Mesendoderm (in vitro differentiated cells): ENCODE measurements at places on chromosomes 16 and 17.
A peak's percentile ranks its signal among the peaks of the same experiment; 100 is the strongest.

DNA sequence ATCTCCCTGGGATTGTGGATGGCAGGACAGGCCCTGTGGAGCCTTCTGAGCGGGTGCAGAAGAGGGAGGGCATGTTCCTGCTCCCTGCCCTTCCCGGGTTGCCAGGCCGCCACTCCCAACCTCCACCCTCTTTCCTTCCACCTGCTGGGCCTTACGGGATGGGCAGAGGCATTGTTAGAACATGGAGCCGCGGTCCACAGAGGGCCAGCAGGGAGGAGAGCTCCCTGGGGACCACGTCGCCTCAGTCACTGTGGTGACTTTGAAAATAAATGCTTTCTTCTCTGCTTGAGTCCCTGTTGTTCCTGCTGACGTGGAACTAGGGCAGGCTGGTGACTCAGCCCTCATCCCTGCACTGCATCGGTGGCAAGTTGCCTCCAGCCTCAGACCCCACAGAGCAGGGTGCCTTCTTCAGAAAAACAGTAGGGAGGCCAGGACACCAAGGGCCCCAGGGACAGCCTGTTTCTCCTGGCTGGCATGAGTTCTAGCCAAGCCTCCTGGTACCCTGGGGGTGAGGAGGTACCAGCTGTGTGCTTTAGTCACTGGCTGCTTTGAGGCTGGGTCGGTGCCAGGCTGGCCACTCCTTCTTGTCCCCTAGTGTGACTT lies 224.9 kb downstream of the SEC14L1 start:
- H3K27ac ChIP-seq: no peak overlapping the region
- no peaks in the 10 kb centered on the region for H3K36me3 ChIP-seq
- peaks cover 4% of the 10 kb centered on the region for H3K4me1 ChIP-seq

GRCh38 chr16:72807245-72807644 lies 240.7 kb downstream of the ZFHX3 start:
- no peak overlapping the region for H3K27ac ChIP-seq
- no peak overlapping the region for H3K4me3 ChIP-seq
- no peaks in the 10 kb centered on the region for H3K27me3 ChIP-seq
- no peaks in the 10 kb centered on the region for H3K36me3 ChIP-seq
- peaks cover 5% of the 10 kb centered on the region for H3K4me1 ChIP-seq

DNA sequence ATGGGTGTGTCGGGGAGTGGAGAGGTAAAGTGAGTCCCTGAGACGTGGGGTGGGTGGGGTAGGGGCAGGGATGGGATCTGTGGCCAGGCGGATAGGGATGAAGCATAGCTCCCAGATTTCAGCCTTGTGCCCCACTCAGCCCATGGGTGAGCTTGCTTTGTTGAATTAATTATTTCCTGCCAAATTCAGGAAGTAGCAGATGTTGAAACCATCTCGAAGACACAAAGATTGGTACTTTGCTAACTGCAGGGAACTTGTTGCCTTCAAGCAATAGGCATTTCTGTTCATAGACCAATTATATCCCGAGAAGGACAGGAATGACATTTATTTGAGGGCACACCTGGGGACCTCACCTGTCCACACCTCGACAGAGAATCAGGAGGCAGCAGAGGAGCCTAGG lies 11.0 kb upstream of the C16orf74 start:
- H3K36me3 ChIP-seq: no peaks in the 10 kb centered on the region
- H3K4me3 ChIP-seq: no peak overlapping the region
- H3K27ac ChIP-seq: no peak overlapping the region
- DNase-seq: no peak
- no peaks in the 10 kb centered on the region for H3K4me1 ChIP-seq

- no peaks in the 10 kb centered on the region for H3K36me3 ChIP-seq
- no peaks in the 10 kb centered on the region for H3K4me1 ChIP-seq
- DNase-seq: no peak
- no peak overlapping the region for H3K27ac ChIP-seq
Measured at GRCh38 chr16:1425616-1426370, 5.1 kb upstream of the PERCC1 start.

- no peak for DNase-seq
- peaks cover 8% of the 10 kb centered on the region for H3K36me3 ChIP-seq
- no peak overlapping the region for H3K4me3 ChIP-seq
- no peaks in the 10 kb centered on the region for H3K27me3 ChIP-seq
- no peaks in the 10 kb centered on the region for H3K4me1 ChIP-seq
Measured at GRCh38 chr16:16019488-16019887, 70.1 kb downstream of the ABCC1 start.

DNA sequence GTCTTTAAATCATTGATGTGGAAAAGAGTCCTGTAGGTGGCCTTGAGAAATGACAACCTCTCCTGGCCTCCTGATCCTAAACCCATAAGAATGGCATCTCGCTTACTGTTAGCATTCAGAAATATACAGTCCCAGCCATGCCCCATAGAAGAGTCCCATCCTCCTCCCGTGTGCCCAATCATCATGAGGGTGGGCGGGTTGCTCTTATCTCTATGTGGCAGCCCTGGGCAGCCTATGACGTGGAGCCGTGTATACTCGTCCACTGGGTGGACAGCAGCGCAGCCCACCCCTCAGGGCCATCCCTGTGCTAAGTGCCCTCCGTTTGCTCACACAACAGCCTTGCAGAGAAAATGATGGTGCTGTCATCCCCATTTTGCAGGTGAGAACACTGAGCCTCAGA lies 105.3 kb downstream of the AMFR start:
- no peaks in the 10 kb centered on the region for H3K36me3 ChIP-seq
- DNase-seq: no peak
- H3K27me3 ChIP-seq: no peaks in the 10 kb centered on the region

GRCh38 chr17:8753976-8754440 lies 4.3 kb downstream of the SPDYE4 start:
- H3K4me3 ChIP-seq: no peak overlapping the region
- DNase-seq: peak; percentile 63
- H3K36me3 ChIP-seq: no peaks in the 10 kb centered on the region
- no peak overlapping the region for H3K27ac ChIP-seq
- no peaks in the 10 kb centered on the region for H3K27me3 ChIP-seq
- no peaks in the 10 kb centered on the region for H3K4me1 ChIP-seq

- DNase-seq: no peak
- no peak overlapping the region for H3K4me3 ChIP-seq
- no peaks in the 10 kb centered on the region for H3K27me3 ChIP-seq
- H3K27ac ChIP-seq: no peak overlapping the region
- no peaks in the 10 kb centered on the region for H3K36me3 ChIP-seq
Measured at GRCh38 chr16:85047867-85048455, 20.4 kb downstream of the KIAA0513 start.

DNA sequence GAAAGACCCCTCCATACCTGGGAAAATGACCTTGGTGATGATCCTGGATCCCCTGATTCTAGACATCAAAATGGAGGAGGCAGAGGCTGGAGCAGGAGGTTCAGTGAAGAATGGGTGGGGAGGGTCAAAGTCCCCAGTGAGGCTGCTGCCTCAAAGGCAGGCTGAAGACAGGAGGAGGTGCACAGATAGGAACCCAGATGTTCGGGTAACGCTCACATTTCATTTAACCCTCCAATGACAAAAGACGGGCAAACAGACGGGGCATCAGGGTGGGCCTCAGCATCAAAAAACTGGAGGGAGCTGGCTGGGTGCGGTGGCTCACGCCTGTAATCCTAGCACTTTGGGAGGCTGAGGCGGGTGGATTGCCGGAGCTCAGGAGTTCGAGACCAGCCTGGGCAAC lies at the start of gene ANKRD40CL:
Gene ANKRD40CL, minus strand, starts transcription at position 73 of the 400 bp plus-strand sequence. CDS start 605 bp downstream, outside the sequence.
- H3K27ac ChIP-seq: no peak within 1 kb of the TSS

DNA sequence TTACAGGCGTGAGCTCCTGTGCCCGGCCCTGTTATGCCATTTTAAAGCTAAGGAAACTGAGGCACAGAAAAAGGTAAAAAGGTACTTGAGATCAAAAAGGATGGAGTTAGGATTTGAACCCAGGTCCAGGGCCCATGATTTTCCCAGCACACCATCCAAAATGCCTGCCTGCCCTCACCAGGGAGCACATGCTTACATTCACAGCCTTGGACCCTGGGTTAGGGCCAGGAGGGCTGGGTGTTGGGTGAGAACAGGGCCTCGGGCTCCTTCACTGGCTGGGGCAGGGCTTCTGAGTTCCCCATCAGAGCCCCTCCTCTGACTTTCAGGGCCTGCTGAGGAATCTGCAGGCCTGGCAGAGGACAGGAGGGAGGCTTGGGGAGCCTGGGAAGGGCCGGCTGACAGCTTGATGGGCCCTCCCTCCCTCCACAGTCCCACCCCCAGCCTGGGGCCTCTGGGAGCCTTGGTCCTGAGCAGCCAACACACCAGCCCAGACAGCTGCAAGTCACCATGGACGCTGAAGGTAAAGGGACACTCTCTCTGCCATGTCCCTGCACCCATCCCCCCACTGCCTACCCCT lies at the start of gene QPRT:
Gene QPRT, plus strand, starts transcription at position 490 of the 577 bp plus-strand sequence. Its CDS starts 18 bp downstream, at position 508.
- DNase-seq: peak; percentile 98
- peak within 1 kb of the TSS; percentile 94 for H3K27ac ChIP-seq
- peaks cover 2% of the 10 kb centered on the region for H3K4me1 ChIP-seq
- H3K4me3 ChIP-seq: peak within 1 kb of the TSS; percentile 8
- no peaks in the 10 kb centered on the region for H3K36me3 ChIP-seq
- no peaks in the 10 kb centered on the region for H3K27me3 ChIP-seq

- H3K27ac ChIP-seq: no peak overlapping the region
- peaks cover 27% of the 10 kb centered on the region for H3K27me3 ChIP-seq
- H3K4me3 ChIP-seq: peak overlapping the region; percentile 70
- DNase-seq: peak; percentile 51
- H3K36me3 ChIP-seq: no peaks in the 10 kb centered on the region
Measured at GRCh38 chr17:77959926-77960521, 1.5 kb downstream of the TNRC6C start.

- no peaks in the 10 kb centered on the region for H3K27me3 ChIP-seq
- H3K27ac ChIP-seq: no peak overlapping the region
- peaks cover 4% of the 10 kb centered on the region for H3K4me1 ChIP-seq
- DNase-seq: no peak
- H3K4me3 ChIP-seq: no peak overlapping the region
- no peaks in the 10 kb centered on the region for H3K36me3 ChIP-seq
Measured at GRCh38 chr16:78645657-78646056, 546.2 kb downstream of the WWOX start.

DNA sequence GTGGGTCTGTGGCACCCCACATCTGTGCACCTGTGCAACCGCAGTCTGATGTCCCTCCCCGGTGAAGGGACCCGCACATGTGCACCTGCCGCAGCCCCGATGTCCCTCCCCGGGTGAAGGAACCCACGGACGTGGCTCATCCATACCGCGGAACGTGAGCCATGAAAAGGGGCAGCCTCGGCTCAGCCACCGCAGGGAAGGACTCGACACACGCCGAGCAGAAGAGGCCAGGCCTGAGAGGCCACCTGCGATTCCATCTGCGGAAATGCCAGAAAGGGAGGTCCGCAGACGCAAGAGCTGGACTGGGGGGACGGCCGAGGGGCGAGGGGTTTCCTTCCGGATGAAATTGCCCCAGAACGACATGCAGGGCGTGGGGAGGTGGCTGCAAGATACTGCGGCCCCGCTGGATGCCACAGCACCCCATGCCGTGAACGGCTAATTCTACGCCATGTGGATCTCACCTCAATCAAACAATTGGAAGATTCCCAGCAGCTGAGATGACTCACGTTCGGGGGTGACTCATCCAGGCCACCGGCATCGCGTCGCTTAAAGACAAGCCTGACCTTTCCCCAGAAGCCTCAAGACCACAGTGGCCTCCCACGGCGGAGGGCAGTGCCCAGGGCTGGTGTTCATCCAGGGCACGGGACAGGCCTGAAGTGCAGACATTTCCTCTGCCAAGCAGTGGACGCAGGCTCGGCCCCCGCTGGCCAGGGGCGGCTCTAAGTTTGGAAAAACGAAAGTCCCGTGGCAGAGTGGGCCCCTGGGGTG lies 21.0 kb downstream of the SOX8 start:
- H3K27me3 ChIP-seq: no peaks in the 10 kb centered on the region
- no peak overlapping the region for H3K4me3 ChIP-seq
- peak; percentile 69 for DNase-seq
- H3K27ac ChIP-seq: no peak overlapping the region

DNA sequence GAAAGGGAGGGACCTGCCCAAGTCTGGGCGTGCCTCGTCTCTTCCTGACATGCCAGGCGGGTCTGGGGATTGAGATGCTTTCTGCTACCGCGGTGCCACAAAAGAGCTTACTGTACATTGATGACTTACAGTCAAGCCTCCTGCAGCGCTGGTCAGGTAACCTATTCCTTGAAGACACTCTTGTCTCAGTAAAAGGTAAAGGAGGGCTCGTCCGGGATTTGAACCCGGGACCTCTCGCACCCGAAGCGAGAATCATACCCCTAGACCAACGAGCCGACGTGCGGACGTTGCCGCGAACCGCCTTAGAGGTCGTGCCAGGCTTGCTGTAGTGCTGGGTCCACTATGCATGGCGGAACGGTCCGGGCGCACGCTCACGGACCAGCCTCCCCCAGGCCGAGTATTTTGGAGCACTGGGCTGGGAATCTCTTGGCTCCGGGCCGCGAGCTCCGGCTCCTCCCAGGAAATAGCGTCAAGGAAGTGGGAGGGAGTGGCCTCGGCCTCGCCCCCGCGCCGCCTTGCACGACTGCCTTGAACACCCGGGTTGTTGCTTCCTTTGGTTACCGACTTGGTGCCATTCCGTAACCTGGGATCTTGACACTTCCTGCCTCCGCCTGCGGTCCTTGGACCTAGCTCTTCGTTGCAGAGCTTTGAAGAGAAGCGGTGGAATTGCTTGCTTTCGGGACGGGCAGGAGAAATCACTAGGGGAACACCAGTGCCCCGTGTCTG lies 12.4 kb upstream of the AURKB start:
- H3K4me3 ChIP-seq: peak overlapping the region; percentile 78
- peaks cover 3% of the 10 kb centered on the region for H3K4me1 ChIP-seq
- DNase-seq: peak; percentile 96
- H3K27me3 ChIP-seq: no peaks in the 10 kb centered on the region
- no peaks in the 10 kb centered on the region for H3K36me3 ChIP-seq
- H3K27ac ChIP-seq: peak overlapping the region; percentile 74

GRCh38 chr16:75627851-75628250 lies 4.8 kb upstream of the ADAT1 start:
- H3K27ac ChIP-seq: no peak overlapping the region
- no peak for DNase-seq
- H3K4me3 ChIP-seq: no peak overlapping the region
- peaks cover 42% of the 10 kb centered on the region for H3K36me3 ChIP-seq
- H3K27me3 ChIP-seq: no peaks in the 10 kb centered on the region

- no peaks in the 10 kb centered on the region for H3K27me3 ChIP-seq
- no peak overlapping the region for H3K27ac ChIP-seq
- H3K4me3 ChIP-seq: no peak overlapping the region
- no peaks in the 10 kb centered on the region for H3K4me1 ChIP-seq
Measured at GRCh38 chr16:70588565-70588964, 57.8 kb upstream of the IL34 start.

GRCh38 chr17:19718041-19718612 lies 1.7 kb upstream of the SLC47A2 start:
- H3K36me3 ChIP-seq: no peaks in the 10 kb centered on the region
- no peaks in the 10 kb centered on the region for H3K27me3 ChIP-seq
- no peak overlapping the region for H3K4me3 ChIP-seq
- no peak overlapping the region for H3K27ac ChIP-seq

DNA sequence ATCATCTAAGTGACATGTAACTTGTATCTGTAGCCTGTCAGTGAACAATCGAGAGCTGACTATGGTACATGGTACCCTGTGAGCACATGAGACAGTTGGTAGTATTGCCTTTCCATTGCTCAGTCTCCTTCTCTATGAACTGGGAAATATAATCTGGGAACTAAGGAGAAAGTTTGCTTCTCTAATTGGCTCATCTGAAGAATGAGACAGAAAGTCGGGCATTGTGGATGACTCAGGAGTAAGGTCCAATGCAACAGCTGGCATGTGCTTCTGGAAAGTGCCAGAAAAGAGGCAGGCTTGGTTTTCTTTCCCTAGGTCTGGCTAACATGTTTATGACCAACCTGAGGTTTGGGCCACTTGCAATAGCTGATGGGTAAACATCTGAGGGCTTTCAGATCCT lies 51.9 kb downstream of the ZZEF1 start:
- H3K4me1 ChIP-seq: no peaks in the 10 kb centered on the region
- no peak overlapping the region for H3K27ac ChIP-seq
- H3K36me3 ChIP-seq: peaks cover 5% of the 10 kb centered on the region
- no peak for DNase-seq
- H3K4me3 ChIP-seq: no peak overlapping the region
